Stimulated activated CD8-positive, alpha-beta memory T cell treated with anti-CD3 and anti-CD28 coated beads, Interleukin-15, amount 100 ng/mL, for 24 hours (primary cell): ENCODE measurements at places on chromosomes 5 and 9.

- DNase-seq: no peak
Observed at GRCh38 chr5:1374030-1374678, 29.3 kb upstream of the CLPTM1L start.

- DNase-seq: no peak
Observed at GRCh38 chr5:68273717-68274409, 58.3 kb downstream of the PIK3R1 start.

- no peak for DNase-seq
Observed at GRCh38 chr5:57414857-57415256, 67.8 kb downstream of the ACTBL2 start.

- DNase-seq: no peak
Observed at GRCh38 chr5:173330338-173331206, 2.4 kb upstream of the STC2 start.

- DNase-seq: no peak
Observed at GRCh38 chr9:133057006-133057405, 4.8 kb upstream of the CEL start.

GRCh38 chr5:151115272-151115905 is 34.6 kb upstream of the TNIP1 start:
- peak; percentile 43 for DNase-seq

GRCh38 chr9:37812773-37813379 is 12.3 kb downstream of the DCAF10 start:
- DNase-seq: no peak

DNA sequence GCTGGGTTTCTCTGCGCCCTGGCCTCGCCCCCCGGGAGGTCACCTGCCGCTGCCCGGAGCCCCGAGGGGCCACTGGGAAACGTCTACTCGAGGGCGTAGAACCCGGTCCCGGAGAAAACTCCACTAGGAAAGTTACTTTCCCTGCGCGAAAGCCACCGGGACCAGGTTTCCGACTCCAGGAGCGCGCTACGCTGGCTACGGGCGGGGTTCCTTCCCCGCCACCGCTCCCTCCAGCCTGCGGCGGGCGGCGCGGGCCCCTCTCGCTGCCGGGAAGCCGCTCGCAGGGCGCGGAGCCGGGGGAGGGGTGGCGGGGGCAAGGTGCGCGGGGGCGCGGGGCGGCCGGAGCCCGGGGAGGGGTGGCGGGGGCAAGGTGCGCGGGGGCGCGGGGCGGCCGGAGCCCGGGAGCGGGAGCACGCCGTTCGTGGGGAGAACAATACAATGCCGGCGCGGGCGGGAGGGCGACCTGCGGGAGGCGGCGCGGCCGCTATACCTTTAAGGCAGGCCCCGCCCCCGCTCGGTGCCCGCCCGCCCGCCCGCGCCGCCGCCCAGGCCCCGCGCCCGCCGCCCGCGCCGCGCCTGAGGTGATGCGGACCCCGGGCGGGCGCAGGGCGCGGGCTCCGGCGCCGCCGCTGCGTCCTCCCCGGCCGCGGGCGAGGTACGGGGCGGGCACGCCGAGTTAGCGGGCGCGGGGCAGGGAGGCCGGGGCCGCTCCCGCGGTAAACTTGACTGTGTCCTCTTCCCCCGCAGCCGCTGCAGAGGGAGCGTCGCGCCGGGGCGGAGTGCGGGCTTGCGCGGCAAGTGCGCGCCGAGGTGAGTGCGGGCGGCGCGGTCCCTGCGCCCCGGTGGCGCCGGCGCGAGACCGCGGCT is 278.1 kb downstream of the AOPEP start:
- no peak for DNase-seq

GRCh38 chr9:110141227-110141793 is 66.6 kb downstream of the C9orf152 start:
- no peak for DNase-seq

- DNase-seq: no peak
Observed at GRCh38 chr9:69190086-69190862, 16.2 kb downstream of the TJP2 start.

DNA sequence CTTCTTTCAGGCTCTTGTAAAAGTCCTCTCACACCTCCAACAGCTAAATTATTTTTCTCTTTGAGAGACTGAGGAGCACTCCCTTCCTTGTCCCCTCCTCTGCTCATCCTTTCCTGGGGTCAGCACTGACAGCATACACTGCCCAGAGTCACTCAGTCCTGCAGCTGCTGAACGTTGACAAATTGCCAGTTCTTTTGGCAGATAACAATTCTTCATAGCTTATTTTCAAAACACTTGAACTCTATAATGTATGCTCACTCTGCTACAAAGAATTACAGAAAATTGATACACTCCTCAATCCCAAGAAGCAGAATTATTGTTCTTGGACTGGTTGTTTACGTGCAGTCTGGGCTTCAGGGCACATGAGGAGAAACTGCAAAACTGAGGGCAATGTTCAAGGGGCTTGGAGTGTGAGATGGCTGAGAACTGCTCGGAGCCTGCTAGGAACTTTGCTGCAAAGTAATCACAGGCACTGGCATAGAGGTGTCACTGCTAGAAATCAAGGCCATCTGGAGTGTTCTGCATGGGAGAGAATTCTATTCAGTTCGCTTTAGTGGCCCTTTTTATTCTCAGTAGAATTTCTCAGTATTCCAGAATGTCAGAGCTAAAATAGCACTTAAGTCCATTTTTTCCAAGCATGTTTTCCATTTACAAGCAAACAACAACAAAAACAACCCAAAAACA is 96.4 kb upstream of the SPOCK1 start:
- no peak for DNase-seq

GRCh38 chr9:1051584-1052275 is 1.6 kb downstream of the DMRT2 start:
- DNase-seq: no peak

- DNase-seq: no peak
Observed at GRCh38 chr5:115336201-115336720, 39.8 kb upstream of the CCDC112 start.
